Urinary bladder (tissue), 4 donors: ENCODE measurements at places on chromosomes 13 and 19. TPM values are rescaled to one million over a fixed set of nuclear protein-coding genes. Genes with fewer than 3 reads are reported as not detected.

UBAC2 gene
- polyA plus RNA-seq: 53.1 TPM

WDR62 gene
- 0.27 TPM for polyA plus RNA-seq

ZNF415 gene
- polyA plus RNA-seq: 13.3 TPM

EXOC3L2 gene
- 6.9 TPM for polyA plus RNA-seq

DHDH gene
- 0.75 TPM for polyA plus RNA-seq

ACER1 gene
- 0.11 TPM for polyA plus RNA-seq

GRCh38 chr13:98710521-98710920 is 42.0 kb downstream of the SLC15A1 start:
- DNase-seq: no peak

DNA sequence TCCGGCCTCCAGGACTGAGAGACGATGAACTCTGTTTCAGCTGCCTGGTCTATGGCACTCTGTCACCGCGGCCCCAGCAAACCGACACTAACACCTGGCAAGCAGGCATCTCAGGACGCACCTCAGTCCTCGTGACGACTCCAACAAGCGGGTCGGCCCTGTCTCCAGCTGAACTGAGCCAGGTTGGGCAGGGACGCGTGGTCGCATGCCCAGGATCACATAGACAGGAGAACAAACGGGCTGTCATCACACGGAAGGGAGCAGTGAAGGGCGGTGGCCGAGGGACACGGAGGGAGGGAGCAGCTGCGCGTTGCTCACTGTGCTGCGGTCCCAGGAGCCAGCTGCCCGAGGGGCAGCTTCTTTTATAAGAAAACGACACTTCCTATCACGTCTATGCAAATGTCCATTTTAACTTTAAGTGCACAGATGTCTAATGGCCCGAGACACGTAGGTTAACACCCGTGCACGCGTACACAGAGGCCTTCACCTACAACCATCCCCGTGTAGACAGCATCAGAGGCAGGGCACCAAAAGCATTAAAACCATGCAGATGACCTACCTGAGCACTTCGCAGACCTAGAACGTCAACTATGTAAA is 8.9 kb downstream of the SGTA start:
- DNase-seq: no peak

- DNase-seq: peak; percentile 32
These were observed 75.9 kb downstream of the ESD start for GRCh38 chr13:46721054-46721453.

GRCh38 chr19:7200736-7201135 is 93.5 kb downstream of the INSR start:
- DNase-seq: no peak

- no peak for DNase-seq
These were observed 679 bp downstream of the ZNF471 start for GRCh38 chr19:56508290-56508778.

- DNase-seq: no peak
These were observed 795.3 kb upstream of the PCDH20 start for GRCh38 chr13:62210951-62211350.

DNA sequence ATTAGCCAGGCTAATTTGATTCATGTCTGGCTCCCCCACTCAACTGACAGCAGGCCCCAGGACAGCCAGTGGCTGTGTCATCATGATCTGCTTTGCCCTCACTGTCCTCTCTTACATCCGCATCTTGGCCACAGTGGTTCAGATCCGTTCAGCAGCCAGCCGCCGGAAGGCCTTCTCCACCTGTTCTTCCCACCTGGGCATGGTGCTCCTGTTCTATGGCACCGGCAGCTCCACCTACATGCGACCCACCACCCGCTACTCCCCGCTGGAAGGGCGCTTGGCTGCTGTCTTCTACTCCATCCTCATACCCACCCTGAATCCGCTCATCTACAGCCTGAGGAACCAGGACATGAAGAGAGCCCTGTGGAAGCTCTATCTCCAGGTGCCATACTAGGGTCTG is 79.7 kb downstream of the PEG3 start:
- no peak for DNase-seq

GRCh38 chr13:78604782-78605611 is 1.6 kb upstream of the POU4F1 start:
- DNase-seq: no peak

DNA sequence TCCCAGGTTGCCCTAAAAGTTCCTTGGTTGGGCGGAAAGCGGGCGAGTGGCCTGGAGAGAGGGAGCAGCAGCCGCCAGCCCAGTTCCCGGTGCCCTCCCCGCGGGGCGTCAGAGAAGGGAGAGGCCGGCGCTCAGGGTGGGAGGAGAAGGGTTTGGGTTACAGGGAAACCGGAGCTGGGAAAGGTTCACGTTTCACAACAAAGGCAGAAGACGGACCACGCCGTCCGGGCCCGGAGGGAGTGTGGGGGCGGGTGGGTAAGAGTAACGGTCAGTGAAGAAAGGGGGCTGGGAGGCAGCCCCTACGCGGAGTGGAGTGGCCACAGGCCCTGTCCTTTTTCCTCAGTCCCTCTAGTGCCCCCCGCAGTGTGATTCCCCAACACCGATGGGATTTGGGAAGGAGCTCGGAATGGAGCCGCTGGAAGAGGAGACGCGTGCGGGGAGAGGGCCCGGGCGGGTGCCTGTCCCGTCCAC is 1.6 kb downstream of the SIX5 start:
- peak; percentile 79 for DNase-seq

DNA sequence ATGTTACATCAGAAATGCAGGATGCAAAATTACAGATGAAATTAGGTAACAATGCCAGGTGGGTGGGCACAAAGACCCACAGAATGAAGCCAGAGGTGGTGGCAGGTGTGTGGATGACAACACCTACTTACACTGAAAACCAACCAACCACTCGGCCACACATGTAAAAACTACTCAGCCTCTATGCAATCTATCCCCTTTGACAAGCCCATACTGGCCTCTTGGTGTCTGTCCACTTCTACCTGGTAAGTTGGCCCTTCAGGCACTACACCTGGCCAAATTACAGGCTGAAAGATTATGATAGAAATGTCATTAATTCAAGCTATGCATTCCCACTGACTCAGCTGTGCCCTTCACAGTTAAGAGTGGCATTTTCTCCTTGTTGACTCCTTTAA is 50.0 kb downstream of the BRD4 start:
- DNase-seq: no peak

DNA sequence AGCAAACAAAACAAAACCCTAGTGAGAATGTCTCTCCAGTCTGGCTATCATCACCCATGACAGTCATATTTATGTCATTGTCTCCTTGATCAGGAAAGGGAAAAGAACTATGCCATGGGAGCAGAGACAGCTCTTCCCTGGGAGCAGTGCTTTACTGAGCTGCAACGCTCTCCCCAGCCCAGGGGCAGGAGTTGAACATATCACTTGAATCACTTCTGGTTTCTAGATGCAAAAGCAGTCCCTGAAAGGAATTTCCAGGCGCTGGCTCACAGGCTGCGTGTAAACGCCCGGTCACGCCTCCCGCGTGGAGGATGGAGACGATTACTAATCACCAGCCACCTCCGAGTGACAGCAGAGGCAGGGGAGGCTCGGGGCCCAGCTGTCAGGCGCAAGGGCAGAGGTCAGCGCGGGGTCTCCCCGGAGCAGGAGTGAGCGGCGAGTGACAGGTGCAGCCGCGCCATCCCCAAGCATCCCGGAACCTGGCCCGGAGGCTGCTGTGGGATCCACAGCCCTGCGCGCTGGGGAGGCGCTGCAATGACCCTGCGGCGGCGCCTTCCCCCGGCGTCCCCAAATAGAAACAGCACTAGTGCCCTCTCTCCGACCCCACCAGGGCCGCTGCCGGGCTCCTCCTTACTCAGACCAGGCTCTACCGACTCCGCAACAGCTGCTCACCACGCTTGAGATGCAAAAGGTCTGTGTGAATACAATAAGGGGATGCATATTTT is 23.5 kb upstream of the DCLK1 start:
- DNase-seq: no peak

GRCh38 chr19:35744430-35745327 is 539 bp downstream of the U2AF1L4 start:
- DNase-seq: peak; percentile 95

- peak; percentile 67 for DNase-seq
These were observed 10.0 kb upstream of the PNMA8A start for GRCh38 chr19:46481223-46481848.
